Activated CD4-positive, alpha-beta memory T cell treated with anti-CD3 and anti-CD28 coated beads, Interleukin-2, amount 10 ng/mL, durations not matched to agents 7 days and 5 days (primary cell): ENCODE measurements at places on chromosomes 5 and 9. TPM values are rescaled to one million over a fixed set of nuclear protein-coding genes. Genes with fewer than 3 reads are reported as not detected.

ZCCHC10 gene
- 28.0 TPM for total RNA-seq

DNA sequence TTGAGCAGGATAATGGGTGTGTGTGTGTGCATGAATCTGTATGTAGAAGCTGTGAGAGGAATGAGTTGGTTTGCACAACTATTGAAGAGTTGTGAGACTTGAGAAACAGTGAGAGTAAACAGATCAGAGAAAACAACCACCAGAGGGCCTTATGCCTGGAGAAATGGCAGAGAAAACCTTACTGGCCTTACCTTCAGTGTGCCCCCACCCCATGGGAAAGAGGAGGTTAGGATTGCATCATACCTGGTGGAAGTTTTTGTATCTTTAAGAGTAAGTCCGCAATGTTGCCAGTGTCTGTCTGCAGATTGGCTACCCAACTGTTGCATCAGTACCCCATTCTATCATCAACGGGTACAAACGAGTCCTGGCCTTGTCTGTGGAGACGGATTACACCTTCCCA is 1909.4 kb upstream of the WWC1 start:
- H3K27ac ChIP-seq: no peak overlapping the region
- DNase-seq: no peak
- no peaks in the 10 kb centered on the region for H3K36me3 ChIP-seq
- H3K27me3 ChIP-seq: no peaks in the 10 kb centered on the region

DNA sequence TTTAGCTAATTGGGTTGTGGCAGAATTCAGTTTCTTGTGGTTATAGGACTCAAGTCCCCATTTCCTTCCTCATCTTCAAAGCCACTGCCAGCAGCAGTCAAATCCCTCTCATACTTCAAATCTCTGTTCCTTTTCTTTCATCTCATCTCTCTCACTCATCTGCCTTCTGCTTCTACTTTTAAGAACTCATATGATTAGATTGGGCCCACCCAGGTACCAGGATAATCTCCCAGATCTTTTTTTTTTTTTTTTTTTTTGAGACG is 8.0 kb upstream of the REEP5 start:
- H3K27ac ChIP-seq: peak overlapping the region; percentile 97
- no peaks in the 10 kb centered on the region for H3K27me3 ChIP-seq
- peaks cover 18% of the 10 kb centered on the region for H3K36me3 ChIP-seq
- peaks cover 55% of the 10 kb centered on the region for H3K4me1 ChIP-seq
- H3K4me3 ChIP-seq: peak overlapping the region; percentile 65

GRCh38 chr5:177112589-177113220 is 20.9 kb upstream of the NSD1 start:
- no peak overlapping the region for H3K27ac ChIP-seq
- no peaks in the 10 kb centered on the region for H3K27me3 ChIP-seq
- no peak for DNase-seq
- no peak overlapping the region for H3K4me3 ChIP-seq
- peaks cover 25% of the 10 kb centered on the region for H3K4me1 ChIP-seq

DNA sequence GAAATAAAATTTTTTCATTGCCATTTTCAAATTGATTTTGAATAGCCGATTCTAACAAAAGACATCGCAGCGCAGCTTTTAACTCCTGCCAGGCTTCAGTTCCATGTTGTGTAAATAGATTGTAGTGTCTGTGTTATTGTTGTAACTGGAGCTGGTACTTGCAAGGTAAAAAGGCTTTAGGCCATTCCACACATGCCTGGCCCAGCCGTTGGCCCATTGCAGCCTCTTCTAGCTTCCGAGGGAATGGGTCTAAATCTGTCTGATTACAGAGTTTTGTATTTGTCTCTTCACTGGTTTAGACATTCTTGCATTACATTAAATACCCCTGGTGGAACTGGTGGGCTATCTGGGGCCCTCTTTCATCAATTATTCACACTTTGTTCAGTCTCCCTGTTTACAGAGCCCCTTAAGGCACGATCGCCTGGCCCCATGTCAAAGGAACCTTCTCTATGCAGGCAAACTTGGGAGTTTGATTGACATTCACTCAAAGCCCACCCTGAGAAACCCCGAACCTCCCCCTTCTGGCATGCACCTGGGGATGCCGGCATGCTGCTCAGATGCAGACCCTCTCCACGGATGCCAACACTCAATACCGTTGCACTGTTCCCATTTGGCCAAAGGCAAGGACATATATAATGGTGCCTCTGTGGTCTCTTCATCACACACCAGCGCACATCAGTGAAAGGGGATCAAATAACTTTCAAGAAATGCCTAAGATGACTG is 281.7 kb upstream of the IRX2 start:
- DNase-seq: no peak
- no peaks in the 10 kb centered on the region for H3K27me3 ChIP-seq
- no peaks in the 10 kb centered on the region for H3K36me3 ChIP-seq
- no peaks in the 10 kb centered on the region for H3K4me1 ChIP-seq

DNA sequence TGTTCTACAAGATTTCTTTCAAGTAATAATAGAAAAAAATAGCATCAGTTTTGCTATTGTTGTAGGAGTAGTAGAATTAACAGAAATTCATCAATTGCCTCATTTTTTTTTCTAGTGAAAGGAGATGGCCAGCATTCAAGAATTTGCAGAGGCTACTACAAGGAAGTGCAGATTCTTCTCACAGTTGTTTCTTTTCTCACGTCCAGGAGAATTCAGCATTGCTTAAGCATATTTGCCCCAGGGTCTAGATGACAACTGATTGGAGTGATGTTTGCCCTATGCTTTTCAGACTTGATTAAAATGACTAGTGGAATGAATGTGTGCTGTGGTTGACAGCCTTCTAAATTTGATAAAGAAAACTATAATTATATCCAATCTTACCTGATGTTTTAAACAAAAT is 46.6 kb upstream of the SLC12A2 start:
- no peak overlapping the region for H3K4me3 ChIP-seq
- no peaks in the 10 kb centered on the region for H3K4me1 ChIP-seq
- peaks cover 2% of the 10 kb centered on the region for H3K36me3 ChIP-seq
- no peak for DNase-seq
- no peak overlapping the region for H3K27ac ChIP-seq

DNA sequence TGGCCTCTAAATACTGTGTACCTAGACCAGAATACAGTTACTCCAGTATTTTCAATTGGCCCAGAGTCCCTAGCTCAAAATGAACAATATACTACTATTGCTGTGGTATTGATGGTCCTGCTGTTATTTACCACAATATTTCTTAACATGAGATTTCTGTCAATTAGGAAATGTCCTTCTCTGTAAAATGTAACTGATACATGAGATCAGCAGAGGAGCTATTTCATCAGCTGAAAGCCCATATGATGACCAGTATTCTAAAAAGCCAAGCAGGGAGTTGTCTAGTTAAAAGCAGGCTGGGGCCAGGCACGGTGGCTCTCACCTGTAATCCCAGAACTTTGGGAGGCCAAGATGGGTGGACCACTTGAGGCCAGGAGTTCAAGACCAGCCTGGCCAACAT is 187.7 kb upstream of the PTGER4 start:
- no peaks in the 10 kb centered on the region for H3K27me3 ChIP-seq
- no peak for DNase-seq
- H3K4me3 ChIP-seq: no peak overlapping the region
- no peak overlapping the region for H3K27ac ChIP-seq
- H3K4me1 ChIP-seq: peaks cover 53% of the 10 kb centered on the region
